ENCODE measurements at places on chromosomes 16 and 17.

DNA sequence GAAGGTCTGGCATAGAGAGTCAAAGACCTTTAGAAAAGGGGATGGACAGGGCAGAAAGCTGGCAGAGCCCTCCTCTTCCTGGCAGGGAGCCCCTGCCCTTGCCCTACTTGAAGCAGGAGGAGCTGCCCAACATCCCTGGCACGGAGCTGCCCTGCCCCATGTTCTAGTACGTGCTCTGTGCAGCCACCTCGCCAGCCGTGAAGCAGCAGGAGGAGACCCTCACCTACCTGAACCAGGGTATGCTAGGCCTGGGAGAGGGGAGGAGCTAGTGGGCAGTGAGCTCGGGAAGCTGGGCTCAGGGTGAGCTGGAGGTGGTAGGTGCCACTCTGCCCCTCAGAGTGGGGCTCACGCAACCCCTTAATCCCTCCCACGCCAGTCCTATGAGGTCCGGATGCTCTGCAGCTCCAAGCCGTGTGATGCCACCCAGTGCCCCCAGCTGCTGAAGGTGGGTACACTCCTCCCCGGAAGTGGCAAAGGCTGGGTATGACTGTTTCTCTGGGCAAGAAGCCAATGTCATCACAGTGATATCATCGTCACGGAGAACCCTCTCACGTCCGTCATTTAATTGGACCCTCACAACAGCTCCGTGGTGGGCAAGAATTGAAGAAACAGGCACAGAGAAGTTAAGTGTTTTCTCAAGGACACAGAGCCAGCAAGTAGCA lies 12.7 kb upstream of the STAC2 start:
- DNase-seq, result no peak

GRCh38 chr17:31552568-31552967 lies 161.1 kb downstream of the RAB11FIP4 start:
- DNase-seq, result no peak

GRCh38 chr16:72901000-72901627 lies 146.8 kb downstream of the ZFHX3 start:
- DNase-seq, result no peak

DNA sequence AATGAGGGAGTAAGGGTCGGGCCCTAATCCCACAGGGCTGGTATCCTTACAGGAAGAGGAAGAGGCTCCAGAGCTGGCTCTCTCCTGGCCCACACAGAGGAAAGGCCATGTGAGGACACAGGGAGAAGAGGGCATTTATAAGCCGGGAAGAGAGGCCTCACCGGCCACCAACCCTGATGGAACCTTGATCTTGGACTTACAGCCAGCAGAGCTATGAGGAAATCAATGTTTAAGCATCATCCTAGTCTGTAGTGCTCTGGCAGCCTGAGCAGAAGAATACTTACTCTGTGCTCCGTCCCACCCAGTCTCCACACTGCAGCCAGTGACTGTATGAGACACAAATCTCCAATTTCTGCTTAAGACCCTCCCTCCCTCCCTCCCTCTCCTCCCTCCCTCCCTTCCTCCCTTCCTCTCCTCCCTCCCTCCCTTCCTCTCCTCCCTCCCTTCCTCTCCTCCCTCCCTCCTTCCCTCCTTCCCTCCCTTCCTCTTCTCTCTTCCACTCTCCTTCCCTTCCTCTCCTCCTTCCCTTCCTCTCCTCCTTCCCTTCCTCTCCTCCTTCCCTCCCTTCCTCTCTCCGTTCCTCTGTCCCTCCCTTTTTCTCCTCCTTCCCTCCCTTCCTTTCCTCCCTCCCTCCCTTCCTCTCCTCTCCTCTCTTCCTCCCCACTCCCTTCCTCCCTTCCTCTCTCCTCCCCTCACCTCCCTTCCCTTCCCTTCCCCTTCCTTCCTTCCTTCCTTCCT lies 8.9 kb upstream of the TMEM220 start:
- no peak for DNase-seq

GRCh38 chr17:81854974-81855774 lies 5.2 kb downstream of the P4HB start:
- no peak for DNase-seq

DNA sequence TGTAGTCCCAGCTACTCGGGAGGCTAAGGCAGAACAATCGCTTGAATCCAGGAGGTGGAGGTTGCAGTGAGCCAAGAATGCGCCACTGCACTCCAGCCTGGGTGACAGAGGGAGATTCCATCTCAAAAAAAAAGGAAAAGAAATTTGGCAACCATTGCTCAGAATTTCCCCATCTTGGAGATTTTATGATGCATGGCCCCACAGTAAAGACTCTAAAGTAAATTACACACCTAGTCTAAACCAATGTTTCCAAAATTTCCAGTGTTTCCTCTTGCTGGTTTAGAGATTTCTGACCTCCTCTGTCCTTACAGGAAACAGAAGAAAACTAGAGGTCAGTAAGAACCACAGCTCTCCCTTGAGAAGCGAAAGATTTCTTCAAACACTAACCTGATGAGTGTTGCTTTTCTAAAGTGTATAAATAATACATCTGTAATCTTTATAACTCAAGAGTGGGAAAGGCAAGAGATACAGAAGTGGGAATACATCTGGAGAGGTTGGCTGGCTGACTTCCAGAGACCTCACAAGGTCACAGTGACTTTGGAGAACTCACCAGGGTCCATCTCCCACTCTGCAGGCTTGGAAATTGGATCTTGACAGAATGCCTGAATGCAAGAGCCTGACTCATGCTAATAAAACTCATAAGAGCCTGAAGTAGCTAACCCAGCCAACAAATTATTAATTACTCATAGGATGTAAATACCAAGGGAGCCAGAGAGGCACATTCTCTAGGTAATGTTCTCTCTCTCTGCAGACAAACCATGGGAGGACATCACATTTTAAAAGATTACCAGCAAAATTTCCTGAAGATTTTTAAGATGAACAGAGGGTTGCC lies 8.8 kb downstream of the ADAT1 start:
- no peak for DNase-seq

- no peak for DNase-seq
Observed at GRCh38 chr16:3774156-3774767, 56.9 kb upstream of the TRAP1 start.

GRCh38 chr16:68234188-68235107 lies 1.5 kb downstream of the ESRP2 start:
- no peak for DNase-seq

- no peak for DNase-seq
Observed at GRCh38 chr17:7190276-7190917, 11.2 kb upstream of the ASGR1 start.

- DNase-seq, result no peak
Observed at GRCh38 chr16:54822492-54822891, 108.2 kb upstream of the IRX5 start.

GRCh38 chr16:79008036-79008868 lies 592.3 kb downstream of the MAF start:
- DNase-seq, result no peak

DNA sequence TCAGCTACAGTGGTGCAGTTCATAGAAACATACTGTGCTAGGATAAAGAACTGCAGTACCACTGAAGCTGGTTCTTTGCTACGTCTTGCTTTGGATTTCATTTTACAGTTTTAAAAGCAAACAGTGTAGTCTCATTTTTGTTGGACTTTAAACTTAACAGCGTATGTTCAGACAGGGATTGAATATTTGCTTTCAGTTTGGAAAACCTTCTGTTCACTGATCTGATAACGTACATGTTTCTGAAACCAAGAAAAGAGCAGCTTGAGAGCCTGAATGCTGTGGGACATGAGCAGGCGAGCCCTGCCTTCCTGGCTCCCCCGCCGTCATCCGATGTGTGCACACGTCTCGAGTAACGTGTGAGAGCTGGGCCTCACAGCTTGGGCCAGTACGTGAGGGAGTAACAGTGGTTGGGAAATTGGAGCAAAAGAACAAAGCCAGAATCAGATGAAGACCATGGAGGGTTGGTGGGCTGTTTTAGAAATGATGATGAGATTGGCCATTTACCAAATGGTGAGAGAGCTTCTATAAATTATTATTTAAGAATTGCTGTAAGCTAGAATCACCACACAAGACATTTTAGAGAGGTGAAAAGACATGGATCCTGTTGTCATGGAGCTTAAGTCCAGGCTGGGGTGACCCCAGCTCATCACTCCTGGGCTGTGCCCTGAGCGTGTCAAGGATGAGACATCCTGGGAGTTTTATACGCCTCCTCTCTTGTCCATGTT lies 20.8 kb upstream of the CLEC18C start:
- DNase-seq, result no peak

DNA sequence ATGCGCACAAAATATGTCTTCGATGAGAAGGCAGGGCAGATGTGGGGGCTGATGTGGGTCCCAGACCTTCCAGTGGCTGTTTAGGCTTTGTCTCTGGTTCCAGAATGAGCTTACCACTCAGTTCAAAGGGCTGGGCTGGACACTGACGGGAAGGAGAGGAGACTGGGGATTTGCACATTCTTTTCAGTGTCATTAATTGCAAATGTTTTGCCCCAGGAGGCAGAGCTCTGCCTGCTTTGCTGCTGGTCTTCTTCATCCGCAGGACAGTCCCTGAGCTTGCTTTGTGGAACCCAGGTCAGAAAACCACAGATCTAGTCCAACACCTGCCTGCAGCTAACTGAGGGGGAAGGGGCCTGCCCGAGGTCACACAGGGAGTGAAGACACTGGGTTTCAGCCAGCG lies 20.9 kb downstream of the KCNG4 start:
- DNase-seq, result no peak

DNA sequence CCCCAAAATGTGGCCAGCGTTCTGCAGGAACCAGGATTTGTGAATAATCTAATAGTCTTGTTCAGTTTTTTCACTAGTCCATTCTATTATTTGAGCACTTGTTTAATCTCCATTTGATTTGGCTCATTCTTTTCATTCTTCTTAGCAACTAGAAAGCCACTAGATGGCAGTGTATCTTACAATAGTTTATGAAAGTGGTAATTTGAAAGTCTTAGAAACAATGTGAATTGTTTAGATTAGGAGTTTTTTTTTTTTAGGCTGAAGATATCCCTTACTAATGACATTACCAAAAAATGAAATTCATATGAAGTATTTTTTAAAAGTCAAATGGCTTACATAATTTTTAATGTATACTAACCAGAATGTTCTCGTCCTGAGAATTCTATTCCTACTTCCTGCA lies 6.7 kb downstream of the ERI2 start:
- DNase-seq, result no peak
